ENCODE measurements at places on chromosomes 7 and 10.

DNA sequence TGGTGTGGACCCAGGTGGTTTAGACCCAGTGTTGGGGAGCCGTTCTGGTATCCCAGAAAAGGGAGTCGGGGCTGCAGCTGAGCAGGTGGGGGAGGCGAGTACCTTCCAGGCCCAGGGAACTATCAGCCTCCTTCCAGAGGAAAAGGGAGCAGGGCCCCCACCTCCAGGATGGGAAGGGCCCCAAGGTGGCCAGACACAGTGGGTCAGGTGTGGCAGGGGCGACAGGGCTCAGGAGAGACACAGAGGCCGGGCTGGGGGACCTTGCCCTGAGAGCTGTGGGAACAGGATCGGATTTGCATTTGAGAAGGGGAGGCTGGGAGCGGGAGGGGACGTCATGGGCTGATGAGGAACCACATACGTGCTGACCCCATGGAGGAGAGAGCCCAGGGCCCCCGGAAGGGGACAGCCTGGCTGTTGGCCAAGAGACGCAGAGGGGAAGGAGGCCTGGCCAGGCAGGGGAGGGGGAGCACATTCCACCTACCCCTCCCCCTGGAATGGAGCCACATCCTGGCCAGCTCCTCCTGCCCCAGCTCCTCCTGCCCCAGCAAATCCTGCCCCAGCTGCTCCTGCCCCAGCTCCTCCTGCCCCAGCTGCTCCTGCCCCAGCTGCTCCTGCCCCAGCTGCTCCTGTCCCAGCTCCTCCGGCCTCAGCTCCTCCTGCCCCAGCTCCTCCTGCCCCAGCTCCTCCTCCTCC, 9.7 kb upstream of the TTYH3 start:
- DNase-seq = no peak

DNA sequence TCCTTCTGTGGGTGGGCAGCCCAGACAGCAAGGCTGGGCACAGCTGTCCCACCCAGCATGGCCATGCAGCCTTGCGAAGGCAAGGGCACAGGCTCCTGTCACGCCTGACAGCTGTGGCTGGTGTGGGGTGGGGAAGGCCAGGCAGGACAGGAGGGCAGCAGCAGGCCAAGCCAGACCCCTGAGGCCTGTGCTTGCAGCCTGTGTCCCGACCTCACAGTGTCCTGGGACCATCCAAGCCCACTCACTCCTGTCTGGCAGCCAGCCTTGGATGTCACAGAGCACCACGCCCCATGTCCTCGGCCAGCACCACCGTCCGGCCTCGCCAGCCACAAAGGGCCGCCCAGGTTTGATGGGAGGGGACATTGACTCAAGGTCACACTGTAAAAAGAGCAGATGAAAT, 85.5 kb upstream of the LRRC4 start:
- no peak for DNase-seq

DNA sequence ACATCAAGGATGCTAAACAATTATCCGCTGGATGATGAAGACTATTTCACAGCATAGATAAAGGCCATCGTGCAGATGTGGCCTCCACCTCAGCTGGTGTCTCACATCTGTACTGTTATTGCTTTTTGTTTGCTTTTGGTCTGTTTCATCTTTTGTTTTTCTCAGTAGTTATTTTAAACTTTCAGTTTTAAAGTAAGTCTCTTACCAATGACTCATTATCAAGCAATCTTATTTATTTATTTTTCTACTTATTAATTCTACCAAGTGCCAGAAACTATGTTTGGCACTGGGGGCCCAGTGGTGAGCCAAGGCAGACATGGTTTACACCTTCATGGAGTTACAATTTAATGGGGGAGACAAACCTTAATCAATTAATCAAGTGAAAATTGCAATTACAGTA, 250.9 kb upstream of the TMEM72 start:
- no peak for DNase-seq

DNA sequence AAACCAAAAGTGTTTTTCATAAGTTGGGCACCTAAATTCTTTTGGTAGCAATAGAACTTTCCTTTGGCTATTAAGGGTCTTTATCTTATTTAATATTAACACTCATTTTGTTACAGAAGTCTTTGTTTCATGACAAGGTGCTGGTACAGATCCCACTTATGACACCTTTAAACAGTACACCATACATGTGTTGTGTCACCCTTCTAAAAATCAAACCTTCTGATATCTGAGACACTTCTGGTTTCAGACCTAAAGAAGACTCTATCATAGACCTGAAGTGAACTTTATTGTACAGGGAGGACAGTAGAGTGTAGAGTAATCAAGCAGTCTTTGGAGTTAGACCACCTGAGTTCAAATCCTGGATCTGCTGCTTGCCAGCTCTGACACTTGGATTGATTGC, 5.8 kb upstream of the USP6NL start:
- DNase-seq = no peak

DNA sequence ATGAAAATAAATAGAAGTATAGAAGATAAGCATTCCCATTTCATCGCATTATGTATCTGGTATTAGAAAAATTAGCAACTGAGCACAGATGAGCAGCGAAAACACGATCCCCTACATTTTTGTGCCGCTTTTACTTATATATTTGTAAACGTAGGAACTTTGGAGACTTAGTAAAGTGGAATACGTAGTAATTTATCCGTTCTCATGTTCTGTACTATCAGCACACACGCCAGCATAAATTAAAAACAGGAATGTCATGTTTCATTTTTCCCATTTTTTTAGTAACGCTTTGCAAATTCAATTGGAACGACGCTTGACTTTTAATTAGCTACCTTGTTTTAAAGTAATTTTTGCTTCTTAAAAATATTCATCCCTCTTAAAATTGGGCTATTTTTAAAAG, 2.4 kb downstream of the ZNRF2 start:
- no peak for DNase-seq
